ENCODE measurements at places on chromosomes 7 and 10. TPM values are rescaled to one million over a fixed set of nuclear protein-coding genes. Genes with fewer than 3 reads are reported as not detected.

Gene MRPS17
- 12.1 TPM for total RNA-seq

Gene GRID2IP
- total RNA-seq: 0.14 TPM

Gene OLAH
- total RNA-seq: 2.5 TPM

Gene NPC1L1
- total RNA-seq: 2.2 TPM

Gene AGBL3
- 0.28 TPM for total RNA-seq

Gene NEBL
- total RNA-seq: 4.7 TPM

Gene PLXNA4
- 27.7 TPM for total RNA-seq

Gene PTN
- 4.7 TPM for total RNA-seq

Gene DNAJC12
- total RNA-seq: 5.1 TPM

Gene OR2F1
- not detected for total RNA-seq

- no peak overlapping the region for H3K27ac ChIP-seq
- no peak overlapping the region for H3K4me3 ChIP-seq
- peaks cover 13% of the 10 kb centered on the region for H3K36me3 ChIP-seq
- H3K27me3 ChIP-seq: no peaks in the 10 kb centered on the region
- no peak for DNase-seq
- no peaks in the 10 kb centered on the region for H3K4me1 ChIP-seq
Observed at GRCh38 chr7:50595491-50596102, 30.4 kb upstream of the DDC start.

DNA sequence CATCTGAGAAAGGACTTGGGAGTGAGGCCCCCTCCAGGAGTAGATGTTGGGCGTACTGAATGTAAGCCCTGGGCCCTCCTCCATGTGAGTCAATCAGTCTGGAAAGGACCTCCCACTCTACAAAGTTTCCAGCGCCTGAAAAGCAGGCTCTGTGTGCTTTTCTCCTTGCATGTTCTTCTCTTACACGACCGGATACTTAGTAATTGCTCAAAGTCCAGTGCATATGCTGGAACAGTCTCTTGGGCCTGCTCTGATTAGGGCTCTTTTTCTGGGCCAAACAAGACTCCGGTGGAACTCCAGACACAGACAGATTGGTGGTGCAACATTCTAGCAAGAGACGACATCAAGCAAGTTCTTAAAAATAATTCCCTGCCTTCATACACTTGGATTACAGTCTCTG, 38.3 kb upstream of the RAPGEF5 start:
- no peak for DNase-seq
- no peaks in the 10 kb centered on the region for H3K27me3 ChIP-seq
- H3K36me3 ChIP-seq: no peaks in the 10 kb centered on the region
- H3K27ac ChIP-seq: no peak overlapping the region
- no peaks in the 10 kb centered on the region for H3K4me1 ChIP-seq

DNA sequence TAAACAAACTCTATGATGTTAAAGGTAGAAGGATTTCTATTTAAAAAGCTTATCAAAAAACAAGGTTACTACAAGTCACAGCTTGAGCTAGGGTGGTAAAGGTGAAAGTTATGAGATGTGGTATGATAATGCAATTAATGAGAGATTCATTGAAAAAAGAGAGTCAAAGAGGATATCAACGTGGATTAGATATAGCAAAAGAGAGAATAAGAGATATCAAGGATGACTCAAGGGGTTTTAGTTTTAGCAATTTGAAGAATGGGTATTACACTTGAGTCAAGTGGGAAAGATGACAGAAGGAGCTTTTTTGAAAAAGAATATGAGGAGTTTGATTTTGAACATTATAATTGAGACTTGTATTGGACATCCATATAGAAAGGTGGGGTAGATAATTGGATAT, 59.8 kb downstream of the NUTM2E start:
- H3K4me3 ChIP-seq: no peak overlapping the region
- DNase-seq: no peak
- H3K36me3 ChIP-seq: no peaks in the 10 kb centered on the region
- no peaks in the 10 kb centered on the region for H3K4me1 ChIP-seq

- H3K27me3 ChIP-seq: no peaks in the 10 kb centered on the region
- no peak overlapping the region for H3K4me3 ChIP-seq
- H3K4me1 ChIP-seq: no peaks in the 10 kb centered on the region
- no peak overlapping the region for H3K27ac ChIP-seq
- H3K36me3 ChIP-seq: peaks cover 6% of the 10 kb centered on the region
- no peak for DNase-seq
Observed at GRCh38 chr10:4838743-4839142, 12.7 kb downstream of the AKR1E2 start.

- H3K27ac ChIP-seq: peak within 1 kb of the TSS; percentile 19
- H3K4me3 ChIP-seq: peak within 1 kb of the TSS; percentile 78
- no peaks in the 10 kb centered on the region for H3K36me3 ChIP-seq
- peaks cover 19% of the 10 kb centered on the region for H3K4me1 ChIP-seq
Observed at GRCh38 chr10:89207181-89207800, at the start of gene CH25H. Gene CH25H (minus strand): TSS chr10:89207317. CDS start chr10:89207292, 25 bp downstream.

DNA sequence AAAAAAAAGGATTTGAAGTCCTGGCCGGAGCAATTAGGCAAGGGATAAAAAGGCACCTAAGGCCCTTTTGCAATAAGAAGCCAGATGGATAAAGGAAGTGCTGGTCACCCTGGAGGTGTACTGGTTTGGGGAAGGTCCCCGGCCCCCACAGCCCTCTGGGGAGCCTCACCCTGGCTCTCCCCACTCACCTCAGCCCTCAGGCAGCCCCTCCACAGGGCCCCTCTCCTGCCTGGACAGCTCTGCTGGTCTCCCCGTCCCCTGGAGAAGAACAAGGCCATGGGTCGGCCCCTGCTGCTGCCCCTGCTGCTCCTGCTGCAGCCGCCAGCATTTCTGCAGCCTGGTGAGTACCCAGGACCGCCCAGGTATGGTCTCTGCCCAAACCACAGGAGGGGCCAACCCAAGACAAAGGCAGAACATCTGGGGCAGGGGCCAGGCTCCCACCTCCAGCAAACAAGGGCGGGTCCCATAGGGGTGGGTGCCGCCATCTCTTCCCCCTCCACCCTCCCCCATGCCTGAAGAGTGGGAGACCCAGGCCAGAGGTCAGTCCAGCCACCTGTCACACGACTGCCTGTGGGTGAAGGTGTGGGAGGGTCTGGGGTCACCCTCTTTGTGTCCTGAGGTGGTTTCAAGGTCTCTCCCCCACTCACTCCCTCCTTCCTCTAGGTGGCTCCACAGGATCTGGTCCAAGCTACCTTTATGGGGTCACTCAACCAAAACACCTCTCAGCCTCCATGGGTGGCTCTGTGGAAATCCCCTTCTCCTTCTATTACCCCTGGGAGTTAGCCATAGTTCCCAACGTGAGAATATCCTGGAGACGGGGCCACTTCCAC, at the start of gene PILRB:
Gene PILRB, plus strand, starts transcription at position 91 of the 830 bp plus-strand sequence. Its CDS starts 186 bp downstream, at position 277.
- no peak within 1 kb of the TSS for H3K27ac ChIP-seq
- H3K4me1 ChIP-seq: no peaks in the 10 kb centered on the region
- no peak for DNase-seq
- no peak within 1 kb of the TSS for H3K4me3 ChIP-seq

- DNase-seq: no peak
- H3K36me3 ChIP-seq: no peaks in the 10 kb centered on the region
- peaks cover 20% of the 10 kb centered on the region for H3K4me1 ChIP-seq
- peaks cover 3% of the 10 kb centered on the region for H3K27me3 ChIP-seq
- H3K4me3 ChIP-seq: peak overlapping the region; percentile 67
Observed at GRCh38 chr7:103989785-103990767, 618 bp upstream of the RELN start.

- H3K27ac ChIP-seq: peak overlapping the region; percentile 82
- no peaks in the 10 kb centered on the region for H3K36me3 ChIP-seq
- peak overlapping the region; percentile 49 for H3K4me3 ChIP-seq
- no peaks in the 10 kb centered on the region for H3K27me3 ChIP-seq
- H3K4me1 ChIP-seq: peaks cover 39% of the 10 kb centered on the region
- DNase-seq: peak; percentile 21
Observed at GRCh38 chr10:3805201-3805790, 20.3 kb upstream of the KLF6 start.

DNA sequence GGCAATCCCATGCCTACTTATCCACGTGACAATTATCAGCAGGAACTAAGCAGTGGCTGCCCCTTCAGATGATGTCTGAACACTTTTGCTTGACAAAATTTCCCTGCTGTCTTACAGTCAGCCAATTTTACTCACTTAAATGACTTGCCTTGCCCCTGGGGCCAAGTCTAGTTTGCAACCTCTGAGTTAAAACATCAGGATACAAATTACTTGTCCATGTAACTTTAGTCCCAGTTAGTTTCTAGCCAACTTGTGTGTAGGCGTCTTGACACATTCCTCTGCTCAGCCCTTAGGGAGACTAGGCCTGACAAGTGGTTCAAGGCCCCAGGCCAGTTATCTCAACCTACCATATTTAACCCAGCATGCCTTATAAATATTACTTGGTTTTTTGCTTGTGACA, 11.6 kb upstream of the TYSND1 start:
- H3K27ac ChIP-seq: no peak overlapping the region
- DNase-seq: no peak
- no peaks in the 10 kb centered on the region for H3K27me3 ChIP-seq
- H3K4me1 ChIP-seq: peaks cover 15% of the 10 kb centered on the region

GRCh38 chr10:47160967-47161366, 139.0 kb upstream of the GDF10 start:
- no peaks in the 10 kb centered on the region for H3K27me3 ChIP-seq
- H3K27ac ChIP-seq: no peak overlapping the region
- no peak for DNase-seq
- H3K36me3 ChIP-seq: no peaks in the 10 kb centered on the region

GRCh38 chr7:5692845-5693278, 88.6 kb downstream of the RNF216 start:
- peak overlapping the region; percentile 99 for H3K27ac ChIP-seq
- no peaks in the 10 kb centered on the region for H3K36me3 ChIP-seq
- no peaks in the 10 kb centered on the region for H3K27me3 ChIP-seq
- H3K4me3 ChIP-seq: peak overlapping the region; percentile 59
- DNase-seq: no peak

DNA sequence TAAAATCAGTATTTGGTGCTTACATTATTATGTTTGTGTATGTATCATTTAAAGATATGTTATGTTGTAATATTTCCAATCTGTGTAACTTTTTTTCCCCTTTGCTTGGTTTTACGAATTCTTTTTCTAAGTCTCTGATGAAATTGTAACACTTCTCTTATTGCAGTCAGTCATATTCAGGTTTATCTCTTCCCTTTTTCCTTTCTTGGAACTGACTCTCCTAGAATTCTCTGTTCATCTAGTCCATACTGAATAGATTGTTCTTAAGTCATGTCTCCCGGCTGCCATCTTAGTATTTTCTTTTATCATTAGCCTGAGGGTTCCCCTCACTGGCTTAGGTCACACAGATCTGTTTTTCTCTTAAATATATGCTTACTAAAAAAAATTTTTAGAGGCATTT, 44.6 kb downstream of the PHTF2 start:
- H3K4me3 ChIP-seq: no peak overlapping the region
- H3K27me3 ChIP-seq: no peaks in the 10 kb centered on the region
- no peaks in the 10 kb centered on the region for H3K4me1 ChIP-seq
- no peaks in the 10 kb centered on the region for H3K36me3 ChIP-seq
- no peak for DNase-seq

- no peaks in the 10 kb centered on the region for H3K4me1 ChIP-seq
- no peak for DNase-seq
- no peaks in the 10 kb centered on the region for H3K36me3 ChIP-seq
Observed at GRCh38 chr10:118944959-118945633, 84.4 kb upstream of the NANOS1 start.

GRCh38 chr10:119796039-119796438, 70.2 kb downstream of the INPP5F start:
- DNase-seq: no peak
- H3K36me3 ChIP-seq: no peaks in the 10 kb centered on the region
- H3K27me3 ChIP-seq: no peaks in the 10 kb centered on the region
- H3K4me1 ChIP-seq: no peaks in the 10 kb centered on the region

- DNase-seq: no peak
- H3K27ac ChIP-seq: no peak overlapping the region
- no peaks in the 10 kb centered on the region for H3K27me3 ChIP-seq
- no peaks in the 10 kb centered on the region for H3K36me3 ChIP-seq
- no peak overlapping the region for H3K4me3 ChIP-seq
Observed at GRCh38 chr10:132246296-132246695, 59.5 kb downstream of the DPYSL4 start.

- DNase-seq: no peak
- H3K27me3 ChIP-seq: no peaks in the 10 kb centered on the region
- H3K36me3 ChIP-seq: no peaks in the 10 kb centered on the region
- no peak overlapping the region for H3K27ac ChIP-seq
- no peaks in the 10 kb centered on the region for H3K4me1 ChIP-seq
- H3K4me3 ChIP-seq: no peak overlapping the region
Observed at GRCh38 chr7:137539111-137539715, 195.7 kb upstream of the PTN start.

GRCh38 chr10:488933-489215, 200.6 kb downstream of the DIP2C start:
- DNase-seq: no peak
- no peak overlapping the region for H3K4me3 ChIP-seq

- DNase-seq: no peak
- H3K4me1 ChIP-seq: no peaks in the 10 kb centered on the region
- H3K4me3 ChIP-seq: no peak overlapping the region
- no peak overlapping the region for H3K27ac ChIP-seq
- no peaks in the 10 kb centered on the region for H3K27me3 ChIP-seq
Observed at GRCh38 chr10:126876456-126876855, 28.8 kb upstream of the DOCK1 start.

DNA sequence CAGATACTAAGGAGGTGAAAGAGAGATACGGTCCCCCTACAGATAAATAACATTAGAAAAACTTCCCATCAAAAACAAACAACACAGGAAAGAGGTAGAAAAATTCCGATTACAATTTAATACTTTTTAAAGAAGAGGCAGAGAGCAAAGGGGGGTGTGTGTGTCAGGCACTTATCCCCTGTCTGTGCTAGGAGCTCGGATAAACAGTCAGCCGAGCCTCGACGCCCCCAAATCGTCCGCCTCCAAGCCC, 3.6 kb downstream of the PAX2 start:
- H3K4me3 ChIP-seq: no peak overlapping the region
- peaks cover 48% of the 10 kb centered on the region for H3K4me1 ChIP-seq
- H3K36me3 ChIP-seq: no peaks in the 10 kb centered on the region
- no peak overlapping the region for H3K27ac ChIP-seq
- no peak for DNase-seq
- peaks cover 31% of the 10 kb centered on the region for H3K27me3 ChIP-seq

DNA sequence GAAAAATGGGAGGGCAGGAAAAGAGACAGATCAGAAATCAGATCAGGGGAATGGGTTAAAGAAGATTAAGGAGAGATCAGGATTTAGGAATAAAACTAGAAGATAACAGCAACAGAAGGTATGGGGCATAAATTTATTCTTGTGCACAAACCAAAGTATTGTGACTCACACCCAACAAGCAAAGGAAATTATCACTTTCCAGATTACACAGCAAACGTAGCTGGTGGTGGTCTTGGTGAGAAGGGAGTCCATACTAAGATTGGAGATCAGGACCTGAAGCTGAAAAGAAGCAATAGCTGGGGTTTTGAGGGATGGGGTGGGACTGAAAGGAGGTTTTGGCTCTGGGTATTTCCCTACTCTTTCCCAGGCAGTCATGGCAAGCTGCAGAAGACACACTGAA, 3.5 kb upstream of the MYOZ1 start:
- no peaks in the 10 kb centered on the region for H3K27me3 ChIP-seq
- peaks cover 47% of the 10 kb centered on the region for H3K4me1 ChIP-seq
- no peak for DNase-seq
- H3K4me3 ChIP-seq: no peak overlapping the region
- peak overlapping the region; percentile 37 for H3K27ac ChIP-seq
- no peaks in the 10 kb centered on the region for H3K36me3 ChIP-seq

Measured in thoracic aorta (tissue), 2 donors.